ENCODE measurements at places on chromosomes 11 and 22.
A peak's percentile ranks its signal among the peaks of the same experiment; 100 is the strongest.

DNA sequence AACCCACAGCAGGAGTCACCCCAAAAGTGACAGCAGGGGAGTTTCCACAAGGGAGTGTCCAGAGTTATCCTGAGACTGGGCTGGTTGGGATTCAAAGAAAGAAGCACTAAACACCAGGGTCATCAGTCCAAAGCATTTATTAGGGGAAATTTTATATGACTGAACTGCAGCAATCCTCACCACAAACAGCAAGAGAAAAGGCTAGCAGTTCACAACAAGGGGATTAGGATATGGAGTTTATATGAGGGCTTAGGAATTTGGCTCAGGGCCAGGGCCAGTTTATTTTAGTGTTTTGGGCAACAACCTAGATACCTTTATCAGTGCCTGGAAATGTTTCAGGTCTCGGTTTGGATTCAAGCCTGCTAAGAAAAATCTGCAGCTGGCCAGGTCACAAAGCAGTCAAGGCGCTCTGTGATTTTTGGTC is 4.6 kb upstream of the TMEM126A start:
- peak; percentile 15 for DNase-seq

DNA sequence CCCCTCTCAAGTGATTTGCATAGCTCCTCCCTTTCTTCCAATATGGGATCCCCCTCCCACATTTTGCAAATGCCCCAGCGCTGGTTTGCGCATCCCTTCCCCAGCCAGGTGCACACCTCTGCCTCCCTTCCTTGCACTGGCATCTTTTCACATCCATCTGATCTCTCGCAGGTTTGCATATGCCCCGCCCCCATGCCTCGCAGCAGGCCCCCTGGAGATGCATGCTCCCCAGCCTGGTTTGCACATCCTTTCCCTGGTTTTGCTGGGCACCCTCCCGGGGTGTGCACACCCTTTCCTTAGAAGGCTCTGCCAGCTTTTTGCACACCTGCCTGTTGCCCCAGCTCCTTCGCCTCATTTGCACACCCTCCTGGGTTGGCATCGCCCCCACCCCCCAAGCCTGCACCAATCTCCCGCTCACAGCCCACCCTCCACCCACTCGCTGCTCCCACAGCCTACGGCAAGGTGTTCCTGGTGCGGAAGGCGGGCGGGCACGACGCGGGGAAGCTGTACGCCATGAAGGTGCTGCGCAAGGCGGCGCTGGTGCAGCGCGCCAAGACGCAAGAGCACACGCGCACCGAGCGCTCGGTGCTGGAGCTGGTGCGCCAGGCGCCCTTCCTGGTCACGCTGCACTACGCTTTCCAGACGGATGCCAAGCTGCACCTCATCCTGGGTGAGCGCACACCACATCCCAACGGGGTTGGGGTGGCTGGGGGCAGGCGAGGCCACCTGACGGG is 917 bp downstream of the RPS6KA4 start:
- DNase-seq, result peak; percentile 39

DNA sequence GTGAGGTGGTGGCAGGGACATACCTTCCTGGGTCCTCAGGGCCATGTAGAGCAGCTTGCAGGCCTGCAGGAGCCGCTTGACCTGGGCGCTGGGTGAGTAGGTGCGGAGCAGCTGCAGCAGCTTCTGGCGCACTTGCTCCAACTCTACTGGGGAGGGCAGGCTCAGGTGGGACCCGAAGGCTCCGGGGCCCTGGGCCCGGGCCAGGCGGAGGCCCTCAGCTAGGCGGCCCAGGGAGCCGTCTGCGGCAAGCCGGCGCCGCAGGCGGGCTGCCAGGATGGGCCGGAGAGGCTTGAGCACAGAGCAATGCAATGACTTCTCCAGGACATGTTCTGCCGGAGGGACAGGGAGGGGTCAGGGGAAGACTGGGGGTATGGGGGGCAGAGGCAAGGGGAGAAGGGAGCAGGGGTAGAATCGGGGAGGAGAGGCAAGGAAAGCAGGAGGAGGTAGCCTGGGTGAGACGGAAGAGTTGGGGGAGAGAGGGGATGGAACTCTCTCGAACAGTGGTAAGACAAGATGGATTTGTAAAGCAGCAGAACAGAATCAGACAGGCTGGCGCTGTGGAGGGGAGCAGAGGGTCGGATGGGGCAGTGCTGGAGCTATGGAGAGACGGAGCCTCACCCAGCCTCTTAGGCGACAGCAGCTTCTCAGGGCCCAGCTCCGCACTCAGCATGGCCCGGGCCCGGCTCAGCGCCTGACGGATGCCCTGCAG is 2.2 kb downstream of the RIN1 start:
- no peak for DNase-seq

- DNase-seq, result peak; percentile 80
Observed at GRCh38 chr11:65589444-65590239, 6.0 kb downstream of the KCNK7 start.

DNA sequence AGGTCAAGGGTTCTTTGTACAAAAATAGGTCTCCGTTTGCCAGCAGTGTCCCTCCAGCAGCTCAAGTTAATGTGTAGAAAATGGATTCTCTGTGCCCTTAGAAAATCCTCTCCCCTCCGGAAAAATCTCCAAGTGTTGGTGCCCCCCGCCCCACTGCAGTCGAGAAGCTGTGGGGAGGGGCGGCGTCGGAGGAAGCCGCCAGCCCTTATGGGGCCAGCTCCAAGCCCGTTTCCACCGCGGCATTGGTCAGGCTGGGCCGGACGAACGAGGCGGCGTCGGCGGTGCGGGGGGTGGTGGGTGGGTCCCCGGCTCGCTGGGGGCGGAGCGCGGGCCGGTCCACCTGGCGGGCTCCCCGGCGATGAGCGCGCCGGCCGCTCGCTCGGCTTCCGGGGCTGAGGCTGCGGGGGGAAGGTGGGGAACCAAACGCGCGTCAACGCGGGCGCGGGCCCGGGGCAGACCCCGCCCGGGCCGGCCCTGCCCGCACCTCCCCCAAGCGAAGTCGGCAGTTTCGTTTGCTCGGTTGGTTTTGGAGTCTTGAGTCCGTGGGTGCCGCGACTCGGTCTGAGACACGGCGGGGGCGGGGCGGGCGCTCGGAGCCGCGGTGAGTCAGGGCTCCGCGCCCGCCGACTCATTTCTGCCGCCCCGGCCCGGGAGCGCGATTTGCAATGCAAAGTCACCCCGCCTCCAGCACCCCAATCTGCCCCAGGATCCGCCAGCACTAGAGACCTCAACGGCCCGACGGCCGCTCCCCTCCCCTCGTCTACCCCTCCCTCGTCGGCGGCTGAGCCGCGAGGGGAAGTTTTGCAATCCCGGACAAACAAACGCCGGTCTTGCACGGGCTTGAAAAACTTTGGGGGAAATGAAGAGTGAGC is 1.4 kb downstream of the ASCL2 start:
- DNase-seq, result no peak
